ENCODE measurements at places on chromosomes 11 and 22. TPM values are rescaled to one million over a fixed set of nuclear protein-coding genes. Genes with fewer than 3 reads are reported as not detected.

The DMC1 gene
- polyA plus RNA-seq, result 1.9 TPM

The FXYD2 gene
- polyA plus RNA-seq, result 4.4 TPM

The P2RX6 gene
- 1.4 TPM for polyA plus RNA-seq

The C11orf16 gene
- polyA plus RNA-seq, result 0.12 TPM

The PAX6 gene
- 6.7 TPM for polyA plus RNA-seq

The SLC22A6 gene
- not detected for polyA plus RNA-seq

The CHRM1 gene
- 1.3 TPM for polyA plus RNA-seq

The HBD gene
- 0.09 TPM for polyA plus RNA-seq

The OR10AG1 gene
- polyA plus RNA-seq, result not detected

The TMEM86A gene
- polyA plus RNA-seq, result 1.6 TPM

The HPX gene
- polyA plus RNA-seq, result 3.0 TPM

GRCh38 chr11:74447720-74448119 lies 19.6 kb downstream of the KCNE3 start:
- DNase-seq, result no peak

DNA sequence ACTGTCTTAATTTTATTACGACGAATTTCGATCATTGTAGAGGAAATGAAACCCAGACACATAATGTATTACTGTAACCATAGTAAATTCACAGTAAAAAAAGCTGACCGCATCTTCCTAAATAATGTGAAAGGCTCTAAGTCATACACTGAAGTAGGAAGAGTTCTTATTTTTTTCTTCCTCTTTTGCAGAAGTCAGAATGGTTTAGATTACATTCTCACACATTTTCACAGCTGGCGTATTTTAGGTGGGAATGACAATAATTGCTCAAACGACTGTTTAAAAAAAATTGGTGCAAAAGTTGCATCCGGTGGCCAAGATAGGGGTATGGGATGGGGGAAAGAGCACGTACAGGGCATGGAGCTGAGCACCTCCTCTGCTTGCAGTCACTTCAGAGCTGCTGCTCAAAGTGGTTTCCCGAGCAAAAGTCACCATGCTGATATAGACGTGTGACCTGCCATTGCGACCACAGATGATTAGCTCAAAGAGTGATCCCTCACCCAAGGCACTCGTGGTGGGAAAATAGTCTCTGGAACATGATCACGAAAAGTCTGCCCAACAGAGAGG lies 35.3 kb downstream of the MMP13 start:
- no peak for DNase-seq

- peak; percentile 26 for DNase-seq
Measured at GRCh38 chr22:23565305-23565914, 14.7 kb downstream of the IGLL1 start.

DNA sequence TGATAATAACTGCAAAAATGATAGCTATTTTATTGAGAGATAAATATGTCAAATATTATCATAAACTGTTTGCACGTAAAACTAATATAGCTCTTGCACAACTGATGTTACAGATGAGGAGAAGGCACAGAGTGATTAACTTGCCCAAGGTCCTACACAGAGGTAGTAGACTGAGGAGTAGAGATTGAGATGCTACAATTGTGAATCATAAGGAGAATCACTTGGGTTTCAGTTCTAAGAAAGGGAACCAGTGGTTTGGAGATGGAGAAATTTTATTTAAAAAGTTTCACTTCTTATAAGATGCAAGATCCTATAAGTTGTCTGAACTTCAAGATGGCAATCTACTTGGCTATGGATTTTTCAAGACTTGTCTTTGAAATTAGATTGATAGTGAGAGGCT lies 224.8 kb upstream of the RAG2 start:
- no peak for DNase-seq

- DNase-seq, result no peak
Measured at GRCh38 chr22:23396362-23397007, 183.6 kb downstream of the IGLL1 start.

- DNase-seq, result no peak
Measured at GRCh38 chr11:72422414-72422813, 11.9 kb downstream of the CLPB start.

DNA sequence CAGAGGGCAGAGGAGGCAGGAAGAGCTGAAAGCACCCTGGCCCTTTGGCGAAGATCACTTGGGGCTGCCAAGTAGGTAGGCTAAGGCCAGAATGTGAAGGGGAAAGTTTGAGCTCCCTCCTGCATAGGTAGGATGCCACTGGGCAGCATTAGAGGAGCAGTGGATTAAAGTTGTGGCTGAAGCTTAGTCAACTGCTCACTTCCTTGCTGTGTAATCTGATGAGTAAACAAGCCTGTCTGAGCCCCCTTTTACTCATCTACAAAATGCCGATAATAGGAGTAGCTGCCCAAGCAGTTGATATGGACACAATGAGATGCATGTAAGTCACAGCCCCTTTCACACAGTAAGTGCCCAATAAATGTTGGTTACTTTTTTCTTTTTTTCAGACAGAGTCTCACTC lies 216.4 kb downstream of the MN1 start:
- DNase-seq, result no peak

DNA sequence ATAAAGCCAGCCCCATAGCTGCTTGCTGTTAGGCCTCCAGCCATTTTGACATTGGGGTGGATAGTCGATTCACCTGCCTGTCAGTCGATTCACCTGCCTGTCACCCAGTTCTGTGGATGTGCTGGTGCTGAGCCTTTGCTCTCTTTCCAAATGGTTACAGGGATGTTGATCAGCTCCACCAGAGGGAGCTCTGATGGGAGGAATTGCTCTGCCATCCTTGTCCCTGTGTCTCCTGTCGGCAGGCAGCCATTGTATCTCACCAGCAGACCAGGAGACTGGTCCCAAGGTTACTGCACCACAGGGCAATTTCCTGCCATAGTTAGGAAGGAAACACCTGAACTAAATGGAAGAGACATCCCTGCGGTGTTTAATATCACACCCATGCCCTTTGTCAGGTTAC lies 6.1 kb downstream of the MPEG1 start:
- DNase-seq, result no peak

DNA sequence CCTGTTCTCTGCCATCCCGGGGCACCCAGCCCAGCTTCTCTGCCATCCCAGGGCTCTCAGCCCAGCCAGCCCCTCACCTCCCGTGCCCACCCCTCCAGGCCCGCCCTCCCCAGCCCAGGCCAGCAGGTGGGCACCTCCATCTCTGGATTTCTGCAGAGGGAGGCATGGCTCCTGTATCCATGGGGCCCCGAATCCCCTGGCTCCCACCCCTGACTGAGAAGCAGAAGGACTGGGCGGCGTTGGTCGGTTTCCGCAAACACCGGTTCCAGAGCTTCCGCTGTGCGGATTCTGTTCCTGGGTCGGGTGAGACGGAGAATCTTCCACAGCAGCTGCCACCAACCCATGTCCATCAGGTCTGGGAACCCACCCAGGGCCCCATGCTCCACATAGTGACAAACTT lies 240.3 kb downstream of the BRD1 start:
- no peak for DNase-seq

DNA sequence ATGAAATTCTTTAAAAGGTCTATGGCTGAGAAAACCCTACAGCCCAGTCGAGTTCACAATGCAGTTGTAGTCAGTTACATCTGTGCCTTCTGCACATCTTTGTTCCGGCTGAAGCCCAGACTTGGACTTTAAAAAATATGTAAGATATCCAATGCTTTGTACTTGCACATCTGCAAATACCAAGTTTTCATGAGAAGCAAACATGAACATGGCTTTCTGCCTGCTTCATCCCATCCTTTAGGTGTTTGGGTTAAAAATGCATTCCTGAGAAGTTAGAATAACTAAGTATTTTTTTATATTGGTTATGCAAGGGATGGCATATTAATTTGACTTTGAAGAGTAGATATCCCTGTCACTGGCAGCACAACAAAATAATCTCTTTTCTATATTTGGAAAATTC lies 528.4 kb downstream of the METTL15 start:
- DNase-seq, result no peak

GRCh38 chr11:86670181-86670580 lies 2.2 kb downstream of the ME3 start:
- DNase-seq, result no peak

- no peak for DNase-seq
Measured at GRCh38 chr11:103811870-103812455, 224.5 kb upstream of the DDI1 start.

DNA sequence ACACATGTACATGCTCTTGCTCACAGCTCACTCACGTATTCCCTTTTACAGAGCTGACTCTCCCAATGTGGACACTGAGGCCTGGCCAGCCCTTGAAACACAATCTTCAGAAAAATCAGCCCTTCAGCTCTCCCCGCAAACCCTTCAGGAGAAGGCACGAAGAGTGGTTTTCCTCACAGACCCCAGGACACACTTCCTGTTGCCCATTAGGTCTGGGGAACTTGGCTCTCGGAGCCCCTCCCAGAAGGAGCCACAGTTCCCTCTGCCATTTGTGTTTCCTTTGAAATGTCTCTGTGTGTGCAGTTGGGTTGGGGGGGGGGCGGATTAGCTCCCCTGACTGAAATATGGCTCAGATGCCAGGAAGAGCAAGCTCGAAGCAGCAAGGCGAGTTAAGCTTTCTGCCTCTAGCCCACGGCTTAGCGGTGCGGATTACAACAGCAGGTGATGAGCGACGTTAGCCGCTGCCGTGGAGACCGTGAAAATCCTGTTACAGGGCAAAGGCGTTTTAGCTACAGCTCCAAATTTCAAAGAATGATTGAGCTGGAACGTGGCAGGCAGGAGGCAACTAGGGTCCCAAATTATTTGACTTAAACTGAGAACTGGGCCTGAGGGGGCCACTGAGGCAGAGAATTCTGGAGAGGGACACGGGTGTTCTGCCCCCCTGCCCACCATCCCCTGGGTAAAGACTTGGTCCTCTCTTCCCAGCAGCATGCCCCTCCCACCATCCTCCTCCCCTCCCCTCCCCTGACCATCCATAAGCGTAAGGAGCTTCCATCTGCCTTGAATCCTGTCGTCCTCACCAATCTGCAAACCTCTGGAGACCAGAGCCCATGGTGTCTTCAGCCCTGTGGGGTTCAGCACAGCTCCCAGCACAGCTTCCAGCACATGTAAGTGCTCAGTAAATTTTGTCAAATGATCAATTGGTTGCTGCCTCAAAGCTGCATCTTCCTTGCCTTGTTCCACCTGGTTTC lies 598.6 kb downstream of the BUD13 start:
- DNase-seq, result no peak

GRCh38 chr22:25210793-25211192 lies 8.6 kb upstream of the CRYBB2 start:
- DNase-seq, result no peak

DNA sequence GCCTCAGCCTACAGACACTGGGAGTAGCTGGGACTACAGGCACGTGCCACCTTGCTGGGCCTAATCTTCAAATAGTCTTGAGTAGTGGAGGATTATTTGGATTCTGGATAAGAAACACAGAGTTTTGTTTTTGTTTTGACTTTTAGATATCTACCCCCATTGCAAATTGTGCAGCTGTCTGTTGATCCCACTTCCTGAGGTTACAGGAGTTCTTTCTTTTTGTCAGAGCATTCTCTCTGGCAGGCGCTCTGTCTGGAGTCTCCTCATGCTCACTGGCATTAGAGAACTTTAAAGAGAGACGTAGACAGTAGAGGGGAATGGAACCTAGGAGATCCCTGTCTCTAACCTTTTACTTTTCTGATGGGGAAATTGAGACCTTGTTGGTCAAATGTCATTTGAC lies 7.8 kb upstream of the ADAMTS8 start:
- DNase-seq, result no peak

GRCh38 chr11:128705124-128705920 lies 11.4 kb downstream of the FLI1 start:
- no peak for DNase-seq

- DNase-seq, result peak; percentile 27
Measured at GRCh38 chr11:117097014-117097388, 1.2 kb downstream of the SIK3 start.

GRCh38 chr11:131899950-131900580 lies 529.6 kb downstream of the NTM start:
- DNase-seq, result no peak

Data from large intestine (tissue), 12 donors.